Hippocampal formation (tissue), 2 donors: ENCODE measurements at places on chromosomes 16 and 17.
A peak's percentile ranks its signal among the peaks of the same experiment; 100 is the strongest.

DNA sequence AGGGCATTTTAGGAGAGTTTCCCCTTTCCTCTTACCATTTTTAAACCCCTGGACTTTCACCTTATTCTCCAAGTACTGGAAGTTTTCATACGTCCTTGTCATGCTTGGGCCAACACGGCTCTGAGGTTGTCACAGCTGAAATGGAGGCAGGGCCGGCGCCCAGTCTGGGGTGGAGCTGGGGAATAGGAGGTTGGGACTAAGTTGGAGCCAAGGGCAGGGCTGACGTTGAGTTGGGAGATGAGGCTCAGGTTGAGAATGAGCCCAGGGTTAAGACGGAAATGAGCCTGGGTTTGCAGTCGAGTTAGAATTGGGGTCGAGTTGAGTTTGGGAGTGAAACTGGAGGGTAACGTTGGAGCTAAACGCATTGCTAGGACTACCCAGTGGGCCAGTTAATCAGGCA is 1.3 kb downstream of the CLEC10A start:
- no peak for DNase-seq

GRCh38 chr16:82700541-82701235 is 73.9 kb downstream of the CDH13 start:
- no peak for DNase-seq

GRCh38 chr17:21463204-21463661 is 87.1 kb downstream of the KCNJ12 start:
- no peak for DNase-seq

GRCh38 chr17:66775881-66776400 is 59.0 kb upstream of the CACNG5 start:
- DNase-seq: no peak

- DNase-seq: no peak
Measured at GRCh38 chr17:65227637-65228036, 90.5 kb downstream of the RGS9 start.

DNA sequence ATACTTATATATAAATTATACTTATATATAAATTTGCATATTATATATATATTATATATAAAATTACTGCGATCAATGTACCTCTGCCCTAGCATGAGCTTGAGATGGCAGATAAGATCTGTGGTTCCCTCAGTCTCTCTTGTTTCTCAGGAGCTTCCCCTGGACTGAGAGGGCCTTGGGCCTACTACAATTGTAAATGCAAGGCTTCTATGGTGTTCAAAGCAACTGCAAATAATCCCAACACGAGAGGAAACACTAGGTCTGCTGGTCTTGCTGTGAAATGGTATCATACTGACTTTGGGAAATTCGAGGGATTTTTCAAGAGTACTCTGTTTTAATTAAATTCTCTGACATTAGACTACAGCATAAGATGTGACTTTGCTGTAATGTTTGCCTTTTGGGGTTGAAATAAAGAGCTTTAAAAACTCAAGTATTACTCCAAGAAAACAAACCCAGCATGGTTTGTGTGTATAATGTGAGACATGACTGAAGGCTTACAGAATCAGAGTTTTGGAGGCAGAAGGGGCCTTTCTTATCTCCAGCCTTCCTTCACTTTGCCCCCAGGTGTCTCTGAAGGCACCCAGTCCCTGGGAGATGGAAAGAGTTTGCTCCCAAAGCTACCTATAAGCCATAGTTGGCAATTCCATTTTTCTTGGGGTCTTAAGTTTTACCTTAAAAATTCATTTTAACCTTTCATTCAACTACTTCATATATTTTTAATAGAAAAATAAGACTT is 24.2 kb downstream of the ACSM1 start:
- no peak for DNase-seq

DNA sequence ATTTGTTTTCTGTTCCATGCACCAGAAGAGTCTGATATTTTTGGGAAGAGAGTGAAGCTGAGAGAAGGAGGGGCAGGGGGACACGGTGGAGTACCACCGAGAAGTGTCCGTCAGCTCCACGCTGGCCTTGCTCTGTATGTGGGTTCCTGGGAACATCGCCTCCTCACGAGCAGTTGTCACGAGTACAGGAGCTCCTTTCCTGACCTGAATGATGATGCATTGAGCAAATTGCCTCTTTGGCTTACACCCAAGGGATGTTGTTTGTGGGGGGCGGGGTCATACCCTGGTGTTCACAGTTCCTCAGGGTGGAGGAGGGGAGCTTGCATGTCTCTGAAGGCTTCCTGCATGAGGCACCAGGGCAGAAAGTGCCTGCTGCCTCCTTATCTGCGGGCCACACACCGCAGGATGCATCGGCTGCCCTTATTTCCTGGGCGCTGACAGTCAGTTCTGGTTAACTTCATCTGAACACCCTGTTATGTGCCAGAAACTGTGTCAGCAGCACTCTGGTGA is 36.2 kb downstream of the RGS9 start:
- no peak for DNase-seq

- no peak for DNase-seq
Measured at GRCh38 chr17:7323731-7324437, 5.3 kb downstream of the NEURL4 start.

DNA sequence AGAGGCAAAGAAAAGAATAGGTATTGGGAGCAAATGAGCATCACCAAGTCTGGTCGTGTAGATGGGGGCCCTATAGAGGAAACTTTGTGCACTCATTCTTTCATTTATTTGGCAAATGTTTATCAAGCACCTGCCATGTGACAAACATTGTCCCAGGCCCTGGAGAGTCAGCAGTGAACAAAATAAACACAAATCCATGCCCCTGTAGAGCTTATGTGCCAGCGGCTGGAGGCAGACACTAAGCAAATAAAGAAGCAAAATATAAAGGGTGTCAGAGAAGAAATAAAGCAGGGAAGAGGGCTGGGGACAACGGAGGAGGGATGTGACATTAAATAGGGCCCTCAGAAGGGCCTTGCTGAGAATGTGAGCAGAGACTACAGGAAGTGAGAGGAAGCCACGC is 45.5 kb downstream of the KATNIP start:
- DNase-seq: no peak

DNA sequence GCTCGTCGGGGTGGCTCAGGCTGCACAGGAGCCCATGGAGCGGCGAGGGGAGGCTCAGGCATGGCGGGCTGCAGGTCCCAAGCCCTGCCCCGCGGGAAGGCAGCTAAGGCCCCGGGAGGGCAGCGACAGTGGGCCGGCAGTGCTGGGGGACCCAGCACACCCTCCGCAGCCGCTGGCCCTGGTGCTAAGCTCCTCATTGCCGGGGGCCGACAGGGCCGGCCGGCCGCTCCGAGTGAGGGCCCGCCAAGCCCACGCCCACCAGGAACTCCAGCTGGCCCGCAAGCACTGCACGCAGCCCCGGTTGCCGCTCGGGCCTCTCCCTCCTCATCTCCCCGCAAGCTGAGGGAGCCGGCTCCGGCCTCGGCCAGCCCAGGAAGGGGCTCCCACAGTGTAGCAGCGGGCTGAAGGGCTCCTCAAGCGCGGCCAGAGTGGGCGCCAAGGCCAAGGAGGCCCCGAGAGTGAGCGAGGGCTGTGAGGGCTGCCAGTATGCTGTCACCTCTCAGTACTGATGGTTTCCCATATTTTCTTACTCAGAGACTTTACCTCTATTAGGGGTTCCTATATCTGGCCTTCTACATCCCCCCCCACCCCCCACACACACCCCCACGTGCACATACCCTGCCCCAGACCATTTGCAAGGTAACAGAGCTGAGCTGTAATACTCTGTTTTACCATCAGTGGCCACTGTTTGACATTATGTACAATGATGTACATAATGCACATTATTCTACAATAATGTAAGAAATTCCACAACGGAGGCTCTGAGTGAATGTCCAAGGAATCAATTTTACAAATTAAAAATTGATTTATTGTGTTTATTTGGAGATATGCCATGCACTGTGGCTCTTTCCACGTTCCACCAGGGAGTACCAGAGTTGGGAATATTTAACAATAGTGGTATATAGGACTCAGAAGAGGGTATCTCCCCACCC is 3.7 kb upstream of the VAT1L start:
- no peak for DNase-seq

GRCh38 chr16:12425134-12425941 is 378.3 kb downstream of the CPPED1 start:
- DNase-seq: no peak

DNA sequence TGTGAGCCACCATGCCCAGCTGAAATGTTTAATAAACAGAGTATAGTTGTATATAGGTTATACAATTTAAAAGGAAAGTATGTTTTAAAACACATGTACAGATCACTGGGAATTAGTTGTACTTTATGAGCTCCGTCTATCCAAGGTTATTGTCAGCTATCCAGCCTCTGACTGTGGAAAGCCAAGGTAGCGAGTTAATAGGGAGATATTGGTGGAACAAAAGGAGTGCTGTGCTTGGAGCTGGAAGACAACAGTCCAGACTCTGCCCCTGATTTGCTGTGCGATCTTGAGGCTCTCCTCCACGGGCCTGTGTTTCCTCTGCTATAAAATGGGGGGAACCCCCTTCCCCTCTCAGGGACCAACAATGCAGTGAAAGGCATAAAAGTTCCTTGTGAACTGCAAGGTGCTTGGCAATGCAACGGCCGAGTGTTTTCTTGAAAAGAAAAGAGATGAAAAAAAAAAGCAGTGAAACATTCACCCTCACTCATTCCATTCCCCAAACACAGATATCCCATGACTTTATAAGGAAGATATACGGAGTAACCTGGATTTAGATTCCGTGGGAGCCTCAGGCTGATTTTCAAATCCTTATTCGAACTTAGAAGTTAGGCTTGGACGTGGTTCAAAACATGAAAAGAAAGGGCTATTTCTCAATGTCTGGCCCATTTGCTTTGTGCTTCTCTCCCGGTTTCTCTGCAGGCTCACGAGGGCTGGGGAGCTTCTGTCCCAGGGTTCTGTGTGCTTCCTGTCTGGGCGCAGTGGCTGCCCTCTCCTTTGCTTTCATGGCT is 34.1 kb downstream of the CUEDC1 start:
- DNase-seq: peak; percentile 63

DNA sequence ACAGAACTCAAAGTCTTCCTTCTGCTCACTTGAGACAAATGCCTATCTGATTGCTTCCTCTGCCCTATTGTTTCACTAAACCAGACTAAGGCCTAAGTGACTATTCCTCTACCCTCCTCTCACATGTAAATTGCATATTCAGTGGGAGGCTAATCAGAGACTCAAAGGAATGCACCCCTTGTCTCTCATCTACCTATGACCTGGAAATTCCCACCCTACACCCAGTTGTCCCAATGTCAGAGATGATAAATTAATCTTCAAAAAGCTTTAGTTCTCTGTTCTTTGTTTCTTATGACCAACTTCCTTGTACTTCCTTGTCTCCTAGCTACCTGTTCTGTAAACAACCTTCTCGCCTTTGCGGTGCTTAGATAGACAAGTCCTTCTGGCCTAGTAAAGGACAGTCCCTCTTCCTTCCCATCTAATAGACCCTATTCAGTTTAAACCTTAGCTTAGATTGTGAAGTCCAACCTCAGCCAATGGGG is 76.0 kb downstream of the EMP2 start:
- DNase-seq: no peak

DNA sequence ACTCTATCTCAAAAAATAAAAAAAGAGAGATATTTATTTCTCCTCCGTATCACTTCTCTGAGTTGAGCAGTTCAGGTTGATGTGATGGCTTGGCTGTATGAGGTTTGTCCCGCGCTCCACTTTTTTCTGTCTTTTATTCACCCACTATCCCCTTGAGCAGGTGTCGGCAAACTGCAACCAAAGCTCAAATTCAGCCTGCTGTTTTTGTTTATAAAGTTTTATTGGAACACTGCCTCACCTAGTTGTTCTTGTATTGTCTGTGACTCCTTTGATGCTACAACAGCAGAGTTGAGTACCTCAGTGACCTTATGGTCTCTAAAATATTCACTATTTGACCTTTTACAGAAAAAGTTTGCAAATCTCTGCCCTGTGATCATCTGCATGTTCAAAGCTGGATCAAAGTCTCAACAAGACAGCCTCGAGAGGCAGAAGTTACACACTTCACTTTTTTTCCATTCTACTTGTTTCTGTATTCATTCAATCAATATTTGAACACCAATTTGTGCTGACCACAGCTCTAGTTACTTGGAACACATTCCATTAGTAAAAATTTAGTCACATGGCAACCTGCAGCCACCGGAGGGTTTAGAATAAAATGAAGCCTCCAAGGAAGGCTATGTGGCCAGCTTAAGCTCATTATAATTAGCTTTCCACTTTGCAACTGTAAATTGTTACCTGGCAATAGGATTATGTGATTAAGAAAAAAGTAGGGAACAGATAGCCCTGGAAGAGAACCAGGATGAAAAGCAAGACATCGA is 945.8 kb downstream of the KCNJ2 start:
- DNase-seq: no peak

GRCh38 chr17:1304962-1305563 is 25.6 kb downstream of the TRARG1 start:
- DNase-seq: no peak

DNA sequence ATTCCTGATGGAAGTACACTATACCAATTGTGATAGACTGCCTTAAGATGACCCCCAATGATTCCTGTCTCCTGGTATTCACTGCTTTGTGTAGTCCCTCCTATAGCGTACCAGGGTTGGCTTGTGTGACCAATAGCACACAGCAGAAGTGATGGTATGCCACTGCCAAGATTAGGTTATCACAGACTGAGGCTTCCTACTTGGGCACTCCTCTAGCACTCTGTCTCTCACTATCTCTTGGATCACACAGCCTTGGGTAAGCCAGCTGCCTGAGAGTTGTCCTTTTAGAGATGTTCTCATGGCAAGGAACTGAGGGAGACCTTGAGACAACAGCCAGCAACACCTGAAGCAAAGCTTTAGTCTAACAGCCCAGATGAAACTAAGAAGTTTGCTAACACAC is 12.7 kb upstream of the AMFR start:
- DNase-seq: no peak

DNA sequence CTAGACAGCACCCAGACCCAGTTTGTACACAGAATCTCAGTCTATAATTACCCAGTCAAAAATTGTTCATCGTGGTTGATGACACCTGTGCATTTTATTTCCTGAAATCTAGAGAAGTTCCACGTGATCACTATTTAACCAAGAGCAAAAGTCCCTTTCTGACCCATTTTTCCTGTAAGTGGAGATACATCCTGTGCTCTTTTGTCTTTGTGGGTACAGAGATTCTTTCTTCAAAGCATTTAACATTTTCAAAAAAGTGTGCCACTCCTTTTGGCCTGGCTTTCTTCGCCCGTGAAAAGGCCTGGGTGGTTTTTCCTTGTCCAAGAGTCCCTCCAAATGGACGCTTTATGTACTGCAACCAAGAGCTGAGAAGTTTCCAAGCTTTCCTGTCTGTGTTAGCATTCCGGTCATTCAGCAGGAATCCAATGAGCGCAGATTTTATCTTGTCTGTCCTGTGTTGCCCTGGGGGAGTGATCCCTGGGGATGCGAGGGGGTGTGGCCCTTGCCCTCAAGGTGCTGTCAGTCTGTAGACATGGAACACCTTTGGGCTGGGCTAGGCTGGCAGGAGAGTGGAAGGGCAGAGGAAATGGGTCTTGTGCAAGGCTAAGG is 161.1 kb upstream of the CACNG5 start:
- DNase-seq: peak; percentile 73
